Type B pancreatic cell (in vitro differentiated cells): ENCODE measurements at places on chromosomes 7 and 10. TPM values are rescaled to one million over a fixed set of nuclear protein-coding genes. Genes with fewer than 3 reads are reported as not detected.
A peak's percentile ranks its signal among the peaks of the same experiment; 100 is the strongest.

DNA sequence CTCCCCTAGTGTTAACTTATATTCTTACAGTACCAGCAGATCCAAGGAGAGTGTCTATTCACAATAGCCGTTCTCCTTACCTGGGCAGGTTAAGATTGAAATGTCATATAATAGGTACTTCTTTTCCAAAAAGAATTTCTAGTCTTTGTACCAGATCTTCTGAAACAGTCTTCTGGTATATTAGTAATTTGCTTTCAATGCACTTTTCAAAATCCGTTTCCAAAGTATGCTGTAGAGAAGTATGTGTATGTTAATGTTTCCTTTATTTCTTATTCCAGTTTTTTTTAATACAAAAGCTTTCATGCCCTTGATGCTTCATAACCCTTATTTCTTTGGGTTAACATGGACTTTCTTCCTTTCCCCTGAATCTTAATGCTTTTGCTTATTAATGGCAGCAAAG is 188.2 kb downstream of the MLLT10 start:
- H3K36me3 ChIP-seq = peaks cover 23% of the 10 kb centered on the region
- DNase-seq = no peak
- no peak overlapping the region for H3K27ac ChIP-seq
- H3K4me1 ChIP-seq = peaks cover 36% of the 10 kb centered on the region
- H3K4me3 ChIP-seq = no peak overlapping the region

DNA sequence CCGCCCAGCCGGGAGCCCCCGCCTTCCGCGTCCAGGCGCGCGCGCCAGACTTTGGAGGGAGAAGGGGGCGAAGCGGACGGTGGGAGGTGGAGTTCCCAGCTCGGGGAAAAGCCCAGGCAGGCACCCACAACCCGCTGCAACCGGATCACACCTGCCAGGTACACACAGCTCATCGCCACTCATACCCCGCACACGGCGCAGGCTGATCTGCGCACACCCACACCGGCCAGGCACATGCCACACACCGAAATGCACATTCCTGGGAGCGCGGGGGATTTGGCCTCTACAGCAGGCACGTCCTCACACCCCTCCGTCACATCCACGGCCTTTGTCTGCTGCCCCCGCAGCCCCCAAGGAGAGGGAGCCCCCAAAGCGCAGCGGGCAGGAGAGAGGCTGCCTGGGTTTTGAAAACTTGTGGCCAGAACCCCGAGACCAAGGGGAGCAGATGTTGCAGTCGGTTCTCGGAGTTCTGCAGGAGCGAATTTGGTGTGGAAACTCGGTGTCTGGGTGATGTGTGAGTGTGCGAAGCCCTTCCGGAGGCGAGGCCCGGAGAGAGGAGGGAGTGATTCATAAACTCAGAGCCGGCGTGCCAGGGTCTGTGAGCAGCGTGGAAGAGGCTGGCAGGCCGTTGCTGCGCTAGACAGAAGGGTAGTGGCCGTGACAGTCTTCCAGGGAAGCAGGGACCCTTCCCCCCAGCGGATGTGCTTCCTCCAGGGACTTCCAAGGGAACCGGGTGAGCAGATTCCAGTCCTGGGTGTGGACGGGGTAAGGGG is 734 bp downstream of the CHST3 start:
- H3K4me3 ChIP-seq = peak overlapping the region; percentile 97
- no peak for DNase-seq
- H3K36me3 ChIP-seq = no peaks in the 10 kb centered on the region
- peak overlapping the region; percentile 91 for H3K27ac ChIP-seq
- H3K4me1 ChIP-seq = peaks cover 42% of the 10 kb centered on the region

- H3K36me3 ChIP-seq = no peaks in the 10 kb centered on the region
- no peak for DNase-seq
- no peak overlapping the region for H3K4me3 ChIP-seq
- peaks cover 8% of the 10 kb centered on the region for H3K27me3 ChIP-seq
These were observed 70.8 kb upstream of the ZNF438 start for GRCh38 chr10:31102421-31102820.

DNA sequence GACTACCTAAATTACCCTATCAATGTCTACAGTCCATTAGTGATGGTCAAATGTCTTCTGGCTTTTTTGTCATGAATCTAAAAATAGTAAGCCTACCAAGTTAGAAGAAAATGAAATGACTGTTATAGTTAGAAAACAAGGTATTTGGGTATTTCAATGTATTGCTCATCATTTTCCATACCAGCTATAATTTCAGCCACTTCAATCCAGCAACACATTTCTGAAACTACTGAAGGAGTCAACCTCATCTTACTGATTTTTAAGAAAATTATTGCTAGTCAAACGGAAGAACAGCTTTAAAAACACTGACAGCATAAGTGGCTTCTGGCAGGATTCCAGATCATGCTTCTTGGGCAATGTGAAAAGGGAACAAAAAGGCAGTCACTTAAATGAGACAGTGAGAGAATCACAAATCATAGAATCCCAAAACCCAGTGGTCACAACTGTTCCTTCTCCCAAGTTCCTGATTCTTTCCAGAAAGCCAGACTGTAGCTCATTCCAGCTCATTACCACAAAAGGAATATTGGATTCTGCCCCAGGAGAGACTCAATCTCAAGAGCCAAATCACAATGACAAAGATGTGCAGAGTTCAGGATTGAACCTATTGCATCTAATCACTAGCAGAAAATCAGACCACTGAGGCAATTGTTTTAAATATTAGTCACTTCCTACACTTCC is 61.2 kb upstream of the LRRN3 start:
- no peaks in the 10 kb centered on the region for H3K27me3 ChIP-seq
- H3K36me3 ChIP-seq = no peaks in the 10 kb centered on the region
- DNase-seq = no peak

DNA sequence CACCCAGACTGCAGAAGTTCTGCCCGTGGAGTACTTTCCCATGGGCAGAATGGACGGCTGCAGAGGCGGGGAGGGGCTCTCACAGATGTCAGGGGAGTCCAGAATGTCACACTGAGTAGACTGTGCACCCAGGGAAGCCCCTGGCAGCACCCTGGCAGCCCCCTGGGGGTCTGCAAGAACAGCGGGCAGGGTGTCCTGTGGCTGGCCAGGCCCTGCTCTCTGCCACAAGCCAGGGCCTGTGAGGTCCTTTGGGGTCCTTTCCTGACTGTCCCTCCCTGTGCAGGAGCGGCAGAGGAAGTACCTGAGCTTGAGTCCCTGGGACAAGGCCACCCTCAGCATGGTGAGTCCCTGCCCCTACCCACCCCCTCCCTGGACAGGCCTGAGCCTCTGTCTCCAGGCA is 6.1 kb upstream of the SH2B2 start:
- peaks cover 13% of the 10 kb centered on the region for H3K4me1 ChIP-seq
- no peaks in the 10 kb centered on the region for H3K36me3 ChIP-seq
- H3K27me3 ChIP-seq = no peaks in the 10 kb centered on the region
- H3K4me3 ChIP-seq = no peak overlapping the region

DNA sequence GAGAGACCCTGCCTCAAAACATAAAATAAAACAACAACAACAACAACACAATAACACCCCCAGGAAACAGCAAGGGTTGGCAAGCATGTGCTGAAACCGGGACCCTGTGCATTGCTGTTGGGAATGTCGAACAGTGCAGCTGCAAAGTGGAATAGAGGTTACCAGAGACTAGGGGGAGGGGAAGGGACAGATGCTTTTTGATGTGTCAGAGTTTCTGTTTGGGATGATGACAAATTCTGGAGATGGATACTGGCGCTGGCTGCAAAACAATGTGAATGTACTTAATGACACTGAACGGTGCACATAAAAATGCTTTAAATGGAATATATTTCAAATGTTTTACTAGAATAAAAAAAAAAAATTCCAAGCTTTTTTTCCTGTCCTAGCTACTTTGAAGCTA is 241.8 kb downstream of the TEX36 start:
- H3K4me3 ChIP-seq = no peak overlapping the region
- peaks cover 15% of the 10 kb centered on the region for H3K27me3 ChIP-seq
- no peaks in the 10 kb centered on the region for H3K4me1 ChIP-seq

- no peak for DNase-seq
- H3K4me3 ChIP-seq = no peak overlapping the region
- H3K27ac ChIP-seq = no peak overlapping the region
- no peaks in the 10 kb centered on the region for H3K36me3 ChIP-seq
- no peaks in the 10 kb centered on the region for H3K4me1 ChIP-seq
These were observed 184.3 kb downstream of the FOXP2 start for GRCh38 chr7:114598946-114599345.

DNA sequence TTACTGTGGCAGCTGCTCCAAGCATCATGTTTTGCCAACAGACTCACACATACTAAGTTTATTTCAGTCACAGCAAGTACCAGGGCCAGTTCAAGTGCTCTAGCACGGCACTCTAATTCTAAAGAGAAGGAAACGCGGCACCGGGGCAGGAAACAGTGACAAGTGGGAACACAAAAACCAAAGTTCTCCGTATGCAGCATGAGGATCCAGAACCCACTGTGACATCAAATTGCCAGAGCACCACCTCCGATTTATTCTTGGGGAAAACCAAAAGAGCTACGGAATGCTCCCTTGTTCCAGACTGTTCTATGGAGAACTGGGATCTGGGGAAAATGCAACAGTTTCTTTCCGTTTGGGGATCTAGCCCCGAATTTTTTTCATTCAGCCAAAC is 448 bp upstream of the PTER start:
- H3K27me3 ChIP-seq = peaks cover 23% of the 10 kb centered on the region
- H3K4me3 ChIP-seq = peak overlapping the region; percentile 93
- H3K4me1 ChIP-seq = peaks cover 24% of the 10 kb centered on the region
- DNase-seq = no peak
- no peaks in the 10 kb centered on the region for H3K36me3 ChIP-seq
- peak overlapping the region; percentile 67 for H3K27ac ChIP-seq

DNA sequence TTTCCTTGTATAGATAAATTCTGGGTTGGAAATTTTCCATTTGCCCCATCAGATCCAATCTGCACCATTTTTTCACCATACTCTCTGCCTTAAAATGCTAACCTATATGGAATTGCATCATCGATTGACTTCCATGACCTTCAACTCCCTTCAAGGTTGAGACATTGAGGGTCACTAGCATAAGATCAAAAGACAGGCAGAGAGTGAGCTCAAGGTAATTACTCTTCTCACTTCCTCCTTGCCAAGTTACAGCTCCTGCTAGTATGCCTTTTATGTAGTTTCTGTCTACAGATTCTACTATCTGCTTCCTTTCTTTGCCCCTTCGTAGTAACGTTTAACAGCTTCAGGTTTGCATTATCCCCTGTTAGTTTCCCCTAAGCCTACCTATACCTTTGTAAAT is 1127.7 kb upstream of the LRRTM3 start:
- no peak overlapping the region for H3K4me3 ChIP-seq
- no peaks in the 10 kb centered on the region for H3K36me3 ChIP-seq
- DNase-seq = no peak
- no peaks in the 10 kb centered on the region for H3K4me1 ChIP-seq
- no peaks in the 10 kb centered on the region for H3K27me3 ChIP-seq
- H3K27ac ChIP-seq = no peak overlapping the region

GRCh38 chr7:132778761-132779160 is 202.5 kb upstream of the PLXNA4 start:
- H3K27ac ChIP-seq = no peak overlapping the region
- no peaks in the 10 kb centered on the region for H3K4me1 ChIP-seq
- no peak overlapping the region for H3K4me3 ChIP-seq
- peaks cover 6% of the 10 kb centered on the region for H3K27me3 ChIP-seq
- peaks cover 4% of the 10 kb centered on the region for H3K36me3 ChIP-seq
- no peak for DNase-seq

GRCh38 chr10:5940807-5941218 is 36.5 kb downstream of the IL15RA start:
- H3K4me1 ChIP-seq = peaks cover under 1% of the 10 kb centered on the region
- no peak overlapping the region for H3K27ac ChIP-seq
- H3K4me3 ChIP-seq = no peak overlapping the region
- H3K36me3 ChIP-seq = peaks cover 16% of the 10 kb centered on the region

DNA sequence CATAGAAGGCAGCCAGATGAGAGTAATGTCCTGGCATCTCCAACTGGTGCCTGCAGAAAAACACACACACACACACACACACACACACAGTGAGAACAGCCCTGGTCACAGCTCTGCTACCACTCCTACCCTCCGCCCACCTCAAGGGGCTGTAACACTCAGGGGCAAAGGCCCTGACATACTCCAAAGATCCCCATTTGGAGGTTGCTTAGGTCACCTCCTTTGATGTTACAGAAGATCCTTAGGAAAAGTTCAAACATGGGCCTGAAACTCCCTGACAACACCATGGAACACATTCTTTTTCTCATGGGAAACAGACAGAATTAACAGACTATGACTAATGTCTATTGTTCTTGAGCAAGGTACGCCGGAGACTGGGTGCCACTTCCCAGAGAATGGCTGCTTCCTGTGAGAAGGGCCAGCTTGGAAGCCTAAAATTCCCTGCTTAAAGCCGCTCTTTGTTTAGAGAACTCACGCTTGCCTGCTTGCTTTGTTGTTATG is 27.7 kb downstream of the DENND11 start:
- H3K4me1 ChIP-seq = no peaks in the 10 kb centered on the region
- H3K27me3 ChIP-seq = no peaks in the 10 kb centered on the region
- H3K4me3 ChIP-seq = no peak overlapping the region
- peaks cover 17% of the 10 kb centered on the region for H3K36me3 ChIP-seq
- no peak for DNase-seq

DNA sequence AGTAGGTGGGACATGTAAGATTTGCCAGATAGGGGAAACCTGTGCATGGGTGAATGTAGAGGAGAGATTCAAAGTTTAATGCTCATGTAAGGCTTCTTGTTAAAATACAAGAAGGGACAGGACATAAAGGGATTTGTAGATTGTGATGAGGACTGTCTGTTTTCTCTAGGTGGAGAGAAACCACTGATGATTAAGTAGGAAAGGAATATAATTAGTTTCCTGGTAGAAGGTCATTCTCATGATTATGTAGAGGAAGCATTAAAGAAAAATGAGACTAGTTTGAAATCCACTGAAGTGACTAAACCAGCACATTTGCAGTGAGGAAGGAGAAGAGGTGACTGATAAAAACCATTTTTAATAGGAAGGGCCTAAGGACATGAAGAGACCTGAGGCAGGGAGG is 19.6 kb upstream of the MACC1 start:
- no peak for DNase-seq
- H3K36me3 ChIP-seq = no peaks in the 10 kb centered on the region
- H3K4me3 ChIP-seq = no peak overlapping the region
- H3K4me1 ChIP-seq = peaks cover 37% of the 10 kb centered on the region
- H3K27ac ChIP-seq = peak overlapping the region; percentile 52

- no peaks in the 10 kb centered on the region for H3K4me1 ChIP-seq
- no peaks in the 10 kb centered on the region for H3K27me3 ChIP-seq
- H3K27ac ChIP-seq = no peak overlapping the region
- no peak overlapping the region for H3K4me3 ChIP-seq
These were observed 225.8 kb upstream of the PCLO start for GRCh38 chr7:83388436-83388835.

The PPP1R17 gene
- total RNA-seq = 3.9 and 4.5 TPM in 2 replicates

The PLAC9 gene
- total RNA-seq = 8.2 TPM in 1 of 2 replicates, not detected in the other

The APBB1IP gene
- 0.12 and 0.48 TPM in 2 replicates for total RNA-seq

The ST8SIA6 gene
- total RNA-seq = 1.0 and 1.8 TPM in 2 replicates
